ENCODE measurements at places on chromosomes 16 and 17.

DNA sequence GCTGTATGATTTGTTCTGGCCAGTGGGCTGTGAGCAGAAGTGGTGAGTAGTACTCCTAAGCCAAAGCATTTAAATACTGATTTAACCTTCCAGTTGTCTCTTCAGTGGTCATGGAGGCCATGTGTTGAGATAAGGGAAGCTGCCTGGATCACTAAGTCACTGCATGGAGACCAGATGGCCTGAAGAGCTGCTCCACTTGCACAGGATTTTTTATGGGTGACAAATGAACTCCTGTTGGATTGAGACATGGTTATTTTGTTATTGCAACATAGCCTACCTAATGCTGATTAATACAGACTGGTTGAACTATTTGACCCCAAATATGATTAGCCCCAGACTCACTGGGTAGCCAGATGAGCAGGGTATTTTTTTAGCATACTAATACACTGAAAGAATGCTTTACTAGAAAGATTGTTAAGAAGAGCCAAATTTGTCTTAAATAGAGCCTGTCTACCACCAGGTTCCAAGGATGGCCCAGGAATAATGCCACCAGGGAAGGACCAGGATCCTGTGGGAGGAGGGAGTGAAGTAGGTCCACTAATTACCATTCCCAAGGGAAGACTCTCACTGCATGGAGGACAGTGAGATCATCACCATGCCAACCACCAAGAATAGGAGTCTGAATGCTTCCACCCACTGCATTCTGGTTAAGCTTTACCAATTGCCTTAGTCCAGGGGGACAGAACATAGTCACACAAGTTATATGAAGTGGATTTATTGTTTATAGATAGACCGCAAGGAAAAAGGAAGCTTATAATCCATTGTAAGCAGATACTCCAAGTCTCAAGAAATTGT, 187.4 kb upstream of the IRX6 start:
- DNase-seq: no peak

DNA sequence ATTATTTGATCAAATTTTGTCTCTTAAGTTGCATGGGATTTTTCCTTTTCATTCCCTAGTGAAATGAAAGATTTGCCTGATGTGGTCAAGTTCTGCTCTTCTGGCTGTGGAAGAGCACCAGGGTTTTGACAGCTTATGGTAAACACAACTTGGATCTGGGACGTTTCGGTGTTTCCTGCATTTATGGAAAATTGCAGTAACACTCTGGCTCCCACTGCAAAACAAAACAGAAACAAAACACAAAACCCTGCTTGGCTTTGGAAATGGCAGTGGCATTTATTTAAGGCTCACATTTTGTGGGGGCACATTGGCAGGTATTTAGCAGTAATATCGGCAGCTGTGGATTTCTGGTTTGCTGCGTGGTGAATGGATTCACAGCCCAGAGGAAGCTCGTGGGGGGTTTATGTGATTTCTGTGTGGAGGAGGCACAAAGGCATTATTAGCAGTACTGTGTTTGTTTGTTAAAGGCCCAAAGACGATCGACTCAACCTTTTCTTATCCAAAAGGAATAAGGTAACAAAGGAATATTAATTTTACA, 377.8 kb downstream of the SNX29 start:
- DNase-seq: no peak

GRCh38 chr17:49146620-49147306, 14.2 kb downstream of the B4GALNT2 start:
- DNase-seq: peak; percentile 97

DNA sequence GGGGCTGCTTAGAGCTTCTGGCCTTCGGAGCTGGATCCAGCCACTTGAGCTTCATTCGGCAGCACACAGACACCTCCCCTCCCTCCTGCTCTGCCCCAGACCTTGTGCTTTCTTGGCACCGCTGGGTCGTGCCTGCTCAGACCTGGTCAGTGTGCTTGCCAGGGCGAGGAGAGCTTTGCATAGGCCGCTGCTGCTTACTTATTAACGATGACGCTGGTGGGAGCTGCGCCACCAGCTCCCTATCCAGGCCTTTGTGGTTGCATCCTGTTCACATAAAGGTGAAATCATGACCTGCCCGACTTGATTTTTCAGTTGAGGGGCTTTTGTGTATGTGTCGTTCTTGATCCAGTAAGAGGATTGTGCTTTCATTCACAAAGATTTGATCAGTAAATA, 101.1 kb downstream of the MSI2 start:
- DNase-seq: no peak

- DNase-seq: no peak
Measured at GRCh38 chr17:28446716-28447395, 26.6 kb upstream of the SLC13A2 start.

- DNase-seq: no peak
Measured at GRCh38 chr16:8889893-8890548, 7.9 kb downstream of the LITAFD start.

DNA sequence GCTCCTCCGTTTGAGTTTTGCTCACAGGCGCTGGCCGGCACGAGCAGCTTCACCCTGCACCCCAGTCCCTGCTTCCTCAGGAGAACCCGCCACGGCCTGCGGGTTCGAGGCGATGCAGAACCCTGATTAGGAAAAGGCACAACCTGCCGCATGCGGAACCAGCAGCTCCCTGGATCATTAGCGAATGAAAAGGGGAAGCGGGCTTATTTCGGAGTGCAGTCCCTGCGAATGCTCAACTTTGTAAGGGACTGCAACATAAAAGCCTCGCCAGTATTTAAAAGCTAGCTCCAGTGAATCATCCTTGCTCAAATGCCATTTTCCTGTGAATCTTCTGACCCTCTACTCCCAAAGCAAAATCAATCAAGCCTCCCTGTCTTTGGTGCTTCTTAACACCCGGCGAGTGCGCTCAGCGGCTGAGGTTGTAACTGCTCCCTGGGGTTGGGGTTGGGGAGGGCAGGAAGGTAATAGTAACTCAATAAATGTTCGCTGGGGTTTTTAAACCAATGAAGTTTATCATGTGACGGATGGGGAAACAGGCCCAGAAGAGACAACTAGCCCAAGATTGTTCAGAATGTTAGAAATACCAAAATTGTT, 678 bp upstream of the AKAP10 start:
- DNase-seq: no peak

DNA sequence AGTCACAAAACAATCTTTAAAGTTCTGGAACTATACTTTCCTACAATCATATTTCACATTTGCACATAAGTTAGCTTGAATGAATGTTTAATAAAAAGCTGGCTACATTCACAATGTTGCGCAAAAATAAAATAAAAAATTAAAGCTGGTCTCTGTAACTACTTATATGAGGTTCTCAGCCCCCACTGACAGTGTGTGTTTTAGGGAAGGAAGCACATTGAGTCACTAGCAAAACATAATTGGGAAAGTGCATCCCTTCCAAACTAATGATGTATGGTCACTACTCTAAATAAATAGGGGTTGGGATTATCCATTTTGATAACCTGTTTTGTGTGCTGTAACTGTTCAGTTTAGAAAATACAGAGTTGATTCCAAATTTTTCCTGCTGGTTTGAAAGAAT, 251.9 kb downstream of the IRX3 start:
- DNase-seq: no peak

GRCh38 chr17:73833775-73834488, 189.7 kb upstream of the SDK2 start:
- no peak for DNase-seq

- DNase-seq: no peak
Measured at GRCh38 chr16:83214671-83215070, 587.9 kb downstream of the CDH13 start.

DNA sequence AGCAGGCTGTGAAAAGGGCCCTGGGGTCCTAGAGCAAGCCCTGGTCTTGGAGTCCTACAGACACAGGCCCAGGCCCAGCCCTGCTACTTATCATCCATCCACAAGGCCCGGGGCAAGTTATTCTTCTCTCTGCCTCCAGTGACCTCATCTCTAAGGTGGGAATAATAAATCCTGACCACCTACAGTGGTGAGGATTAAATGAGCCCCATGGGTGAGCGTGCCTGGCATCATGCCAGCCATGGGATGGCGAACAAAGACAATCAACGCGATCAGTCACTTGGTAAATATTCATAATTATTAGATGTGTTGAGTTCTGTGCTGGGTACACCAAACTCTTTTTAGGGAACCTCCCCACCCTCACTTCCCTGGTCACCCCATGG, 5.5 kb downstream of the KRT15 start:
- DNase-seq: no peak

- DNase-seq: no peak
Measured at GRCh38 chr16:19607616-19608280, 52.2 kb downstream of the VPS35L start.

DNA sequence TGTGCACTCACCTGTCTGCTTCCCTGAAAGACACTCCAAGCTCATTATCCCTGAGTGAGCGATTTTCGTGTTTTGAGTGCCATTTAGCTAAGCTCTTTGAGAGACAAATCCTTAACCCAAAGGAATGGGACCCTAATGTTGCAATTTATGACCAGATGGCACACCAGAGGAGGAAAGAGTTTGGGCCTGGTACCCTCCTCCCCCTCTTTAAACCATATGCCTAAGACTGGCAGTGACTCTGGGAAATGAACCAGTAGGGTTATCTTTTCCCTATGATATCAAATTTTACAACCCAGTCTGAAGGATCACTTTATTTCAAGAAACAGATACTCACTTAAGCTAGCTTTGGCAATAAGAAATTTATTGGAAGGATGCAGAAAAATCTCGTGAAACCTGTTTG, 550.4 kb downstream of the TOX3 start:
- DNase-seq: no peak

GRCh38 chr17:72409405-72410002, 288.7 kb downstream of the SOX9 start:
- DNase-seq: no peak

DNA sequence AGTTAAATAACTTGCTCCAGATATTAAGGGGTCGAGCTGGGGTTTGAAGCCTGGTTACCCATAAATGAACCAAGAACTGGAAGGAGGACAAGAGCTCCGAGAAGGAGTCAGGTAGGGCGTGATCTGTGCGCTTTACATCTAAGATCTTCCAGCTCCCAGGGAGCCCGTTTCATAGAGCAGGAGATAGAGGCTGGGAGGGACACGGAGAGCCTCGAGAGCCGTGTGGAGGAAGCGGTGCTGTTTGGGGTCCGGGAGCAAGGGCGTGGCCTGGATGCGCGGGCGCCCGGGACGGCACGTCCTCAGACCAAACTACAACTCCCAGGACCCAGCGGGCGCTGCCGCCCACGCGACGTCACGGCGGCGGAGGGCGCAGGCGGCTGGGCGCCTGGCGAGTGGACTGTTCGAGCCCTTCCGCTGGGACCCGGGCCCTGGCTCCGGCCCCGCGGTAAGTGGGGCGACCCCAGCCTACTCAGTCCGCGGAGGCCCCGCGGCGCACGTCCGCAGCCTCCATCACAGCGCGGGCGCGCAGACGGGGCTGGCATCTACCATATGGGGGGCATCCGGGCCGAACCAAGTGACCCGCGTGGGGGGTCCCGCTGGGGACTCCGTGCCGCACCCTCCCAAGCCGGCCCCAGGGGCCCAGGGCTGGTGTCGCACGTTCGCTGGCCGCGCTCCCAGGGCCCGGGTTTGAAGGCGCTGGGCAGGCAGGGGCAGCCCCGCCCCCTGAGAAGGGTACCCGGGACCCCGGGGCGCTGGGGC, at the start of gene BCKDK:
BCKDK (plus strand) TSS at position 352 of the 759 bp plus-strand sequence. CDS start 838 bp downstream, outside the sequence.
- no peak for DNase-seq

DNA sequence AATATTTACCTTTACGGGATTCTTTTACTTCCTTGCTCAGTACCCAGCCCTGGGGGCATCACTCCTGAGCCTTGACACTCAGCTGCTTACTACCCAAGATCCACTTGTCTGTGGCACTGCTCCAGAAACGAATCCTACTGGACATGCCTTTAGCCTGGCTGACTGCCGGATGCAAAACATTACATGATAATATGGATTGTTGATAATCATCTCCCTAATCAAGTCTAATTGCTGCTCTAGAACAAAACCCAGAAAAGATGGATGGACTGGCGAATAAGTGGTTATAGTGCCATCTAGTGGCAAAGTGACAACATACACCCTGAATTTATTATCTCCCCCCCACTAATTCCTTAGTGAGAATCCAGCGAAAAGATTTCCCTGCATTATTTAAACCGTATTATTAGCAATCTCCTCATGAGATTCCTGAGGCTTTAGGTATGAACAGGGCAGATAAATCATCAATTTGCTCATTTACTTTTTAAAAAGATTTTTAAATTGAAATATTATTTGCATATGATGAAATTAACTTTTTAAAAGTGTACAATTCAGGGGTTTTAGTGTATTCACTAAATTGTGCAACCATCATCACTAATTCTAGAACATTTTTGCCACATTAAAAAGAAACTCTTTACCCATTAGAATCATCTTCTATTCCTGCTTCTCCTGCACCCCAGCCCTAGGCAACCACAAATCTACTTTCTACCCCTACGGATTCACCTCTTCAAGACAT, 61.6 kb downstream of the RGS9 start:
- no peak for DNase-seq

GRCh38 chr16:57994778-57995177, 5.7 kb downstream of the ZNF319 start:
- no peak for DNase-seq

DNA sequence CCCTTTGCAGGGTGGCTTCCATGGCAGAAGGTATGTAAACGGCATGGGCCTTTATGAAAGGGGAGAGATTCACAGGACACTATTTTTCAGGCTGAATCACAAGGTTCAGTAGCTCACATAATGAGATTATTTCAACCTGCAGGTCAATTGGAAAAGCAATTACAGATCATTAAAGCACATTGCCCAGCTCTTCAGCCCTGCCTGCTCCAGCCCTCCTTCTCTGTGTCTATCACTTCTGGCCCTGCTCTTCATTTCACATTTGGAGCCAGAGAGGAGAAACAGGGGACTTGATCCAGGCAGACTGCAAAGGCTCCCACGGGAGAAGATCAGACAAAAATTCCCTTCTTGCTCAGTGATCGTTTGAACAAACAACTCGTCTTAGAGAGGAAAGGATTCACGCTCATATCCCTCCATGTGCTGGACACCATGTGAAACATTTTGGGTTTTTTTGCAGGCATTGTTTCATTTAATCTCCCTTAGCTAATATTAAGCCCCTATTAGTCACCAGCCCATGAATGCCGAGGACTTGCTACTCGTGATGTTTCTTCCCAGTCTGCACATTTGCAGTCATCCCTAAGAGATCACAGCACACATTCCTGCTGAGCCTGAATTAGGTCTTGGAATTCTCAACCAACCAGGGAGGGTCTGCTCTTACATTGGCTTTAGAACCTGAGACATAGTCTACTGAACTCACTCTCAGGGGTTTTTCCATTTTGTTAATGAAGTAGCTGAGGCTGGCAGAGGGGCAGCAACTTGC, 443.9 kb upstream of the CCL2 start:
- no peak for DNase-seq

DNA sequence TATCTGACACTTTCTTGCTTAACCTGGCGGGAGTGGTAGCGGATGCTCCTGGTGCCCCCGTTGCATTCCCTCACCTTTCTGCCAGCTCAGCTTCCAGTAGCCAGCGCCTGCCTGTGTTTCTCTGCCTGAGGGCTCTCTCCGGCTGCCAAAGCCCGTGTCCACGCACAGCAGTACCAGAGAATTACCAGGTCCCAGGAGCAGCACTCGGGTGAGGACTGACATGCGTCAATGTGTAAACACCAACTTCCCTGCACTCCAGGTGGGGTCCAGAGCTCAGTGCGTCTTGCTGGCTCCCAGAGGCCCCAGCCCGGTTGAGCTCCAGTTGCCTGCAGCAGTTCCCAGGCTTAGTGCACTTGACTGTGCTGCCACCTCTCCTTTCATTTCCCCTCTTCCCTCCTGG, 54.8 kb downstream of the CDH13 start:
- no peak for DNase-seq

Measured in skeletal muscle cell (primary cell).